ENCODE measurements at places on chromosomes 3 and 15.

DNA sequence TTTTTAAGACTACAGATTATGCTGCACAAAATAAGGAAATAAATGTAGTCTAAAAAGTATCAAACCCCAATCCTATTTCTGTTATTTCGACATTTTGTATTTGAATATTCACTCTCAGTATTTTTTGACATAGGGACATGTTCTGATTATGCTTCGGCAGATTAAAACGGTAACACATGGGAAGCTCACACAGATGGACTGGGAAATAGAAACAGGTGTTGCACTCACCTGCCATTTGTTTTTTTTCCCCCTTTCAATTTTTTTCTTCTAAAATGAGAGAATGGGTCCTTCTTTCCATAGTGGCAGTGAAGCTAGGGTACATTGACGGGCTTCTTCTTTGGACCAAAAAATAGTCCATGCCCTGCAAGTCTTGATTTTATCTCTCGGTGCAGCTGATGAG is 163.1 kb downstream of the MYRIP start:
- DNase-seq, result no peak

DNA sequence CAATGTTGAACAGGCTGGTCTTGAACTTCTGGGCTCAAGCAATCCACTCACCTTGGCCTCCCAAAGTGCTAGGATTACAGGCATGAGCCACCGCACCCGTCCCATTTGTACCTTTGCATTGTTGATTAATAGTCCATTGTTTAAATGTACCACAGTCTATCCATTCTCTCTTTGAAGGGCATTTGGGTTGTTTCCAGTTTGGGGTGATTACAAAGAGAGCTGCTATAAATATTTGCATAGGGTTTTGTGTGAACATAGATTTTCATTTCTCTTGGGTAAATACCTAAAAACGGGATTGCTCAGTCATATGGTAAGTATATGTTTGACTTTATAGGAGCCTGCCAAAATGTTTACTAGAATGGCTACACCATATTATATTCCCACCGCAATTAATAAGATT is 13.7 kb upstream of the PTPRG start:
- DNase-seq, result no peak

- DNase-seq, result no peak
These were observed 20.7 kb upstream of the LPP start for GRCh38 chr3:188133219-188133618.

GRCh38 chr15:51144021-51144532 is 49.4 kb upstream of the TNFAIP8L3 start:
- no peak for DNase-seq

DNA sequence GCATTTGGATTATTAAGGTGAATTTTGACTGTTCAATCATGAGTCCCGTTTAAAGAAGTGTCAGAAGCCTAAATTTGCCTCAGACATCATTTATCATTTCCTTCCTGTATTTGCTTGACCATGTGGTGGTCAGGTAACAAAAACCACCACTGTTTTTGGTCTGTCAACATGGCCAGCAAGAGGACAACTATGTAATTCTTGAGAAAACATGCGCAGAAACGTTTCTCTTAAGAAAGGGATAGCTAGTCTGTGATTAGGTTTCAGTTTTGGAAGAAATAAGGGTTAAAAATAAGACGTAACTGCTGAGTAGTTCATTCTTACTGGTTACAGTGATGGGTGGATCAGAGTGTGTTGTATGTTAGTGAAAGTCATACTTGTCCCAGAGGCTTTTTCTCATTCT is 204.5 kb downstream of the AKAP13 start:
- DNase-seq, result no peak

- no peak for DNase-seq
These were observed 11.0 kb upstream of the RAB7A start for GRCh38 chr3:128714887-128715491.

DNA sequence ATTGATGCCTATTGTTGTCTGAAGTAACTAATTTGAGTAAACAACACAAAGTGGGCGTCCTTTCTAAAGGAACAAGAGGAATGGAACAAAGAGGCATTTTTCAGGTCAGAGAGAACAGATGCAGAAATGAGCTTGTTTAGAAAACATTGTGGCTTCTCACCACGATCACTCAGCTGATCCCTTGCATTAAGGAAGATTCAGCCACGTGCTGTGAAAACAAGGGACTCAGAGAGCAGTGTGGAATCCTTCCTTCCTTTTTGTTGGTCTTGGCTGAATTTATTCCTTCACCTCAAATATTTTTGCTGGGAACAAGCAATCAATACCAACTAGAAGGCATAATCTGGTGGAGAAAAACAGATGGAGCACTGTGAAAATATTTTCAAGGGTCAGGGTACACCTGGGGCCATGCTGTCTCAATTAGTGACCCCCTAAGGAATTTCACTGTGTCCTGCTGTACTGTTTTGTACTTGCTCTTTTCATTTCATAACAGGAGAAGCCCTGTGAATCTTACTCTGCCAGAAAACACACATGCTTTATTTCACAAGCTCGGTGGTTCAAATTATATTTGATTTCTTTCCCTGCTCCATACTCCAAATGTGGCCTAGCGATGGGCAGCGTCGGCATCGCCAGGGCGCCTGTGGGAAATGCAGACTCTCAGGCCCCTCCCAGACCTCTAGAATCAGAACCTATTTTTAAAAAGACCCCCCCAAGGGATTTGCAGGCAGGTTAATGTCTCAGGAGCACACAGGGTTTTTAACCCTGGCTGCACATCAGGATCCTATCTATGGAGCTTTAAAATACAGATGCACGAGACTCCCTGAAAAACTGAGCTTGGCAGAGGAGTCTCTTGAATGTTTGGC is 11.6 kb upstream of the SLC6A20 start:
- DNase-seq, result no peak

DNA sequence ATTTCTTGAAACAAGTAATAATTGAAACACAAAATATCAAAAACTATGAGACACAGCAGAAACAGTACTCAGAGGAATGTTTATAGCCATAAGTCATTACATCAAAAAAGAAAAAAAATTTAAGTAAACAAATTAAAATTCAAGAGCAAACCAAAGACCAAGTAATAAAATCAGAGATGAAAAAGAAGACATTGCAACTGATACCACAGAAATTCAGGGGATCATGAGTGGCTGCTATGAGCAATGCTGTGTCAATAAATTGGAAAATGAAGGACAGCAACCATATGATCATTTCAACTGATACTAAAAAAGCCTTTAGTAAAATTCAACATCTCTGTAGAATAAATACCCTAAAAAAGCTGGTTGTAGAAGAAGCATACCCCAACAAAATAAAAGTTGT is 644.1 kb upstream of the BCHE start:
- no peak for DNase-seq

GRCh38 chr3:79817224-79817623 is 49.4 kb upstream of the ROBO1 start:
- DNase-seq, result no peak

DNA sequence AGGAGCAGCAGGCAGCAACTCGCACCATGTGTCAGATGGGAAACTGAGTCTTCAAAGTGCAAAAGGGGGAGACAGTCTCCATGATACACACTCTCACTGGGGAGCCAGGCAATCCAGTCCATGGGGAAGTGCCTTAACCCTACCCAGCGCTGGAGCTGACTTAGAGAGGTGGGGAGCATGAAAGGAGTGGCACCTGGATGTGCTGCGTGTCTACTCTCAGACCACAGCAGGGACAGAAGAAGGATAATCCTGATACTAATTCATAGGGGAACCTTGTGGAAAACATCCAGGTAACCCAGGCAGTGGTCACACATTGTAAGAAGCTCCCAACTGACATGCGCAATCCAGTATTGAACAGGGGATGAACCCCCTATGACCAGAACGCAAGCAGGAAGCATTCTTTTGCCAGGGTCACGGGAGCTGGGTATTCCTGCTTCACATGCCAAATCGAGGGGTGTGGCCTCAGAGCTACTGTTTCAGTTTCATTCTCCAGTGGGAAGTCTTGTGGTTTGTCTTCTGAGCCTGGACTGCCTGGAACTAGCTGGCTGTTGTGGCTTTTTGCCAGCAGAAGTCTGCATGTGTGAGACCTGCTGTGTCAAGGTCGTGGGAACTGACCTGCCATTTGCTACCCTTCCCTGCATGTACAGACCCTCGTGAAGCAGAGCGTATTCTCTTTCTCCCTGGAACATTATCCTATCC is 367.6 kb upstream of the NDN start:
- DNase-seq, result no peak

DNA sequence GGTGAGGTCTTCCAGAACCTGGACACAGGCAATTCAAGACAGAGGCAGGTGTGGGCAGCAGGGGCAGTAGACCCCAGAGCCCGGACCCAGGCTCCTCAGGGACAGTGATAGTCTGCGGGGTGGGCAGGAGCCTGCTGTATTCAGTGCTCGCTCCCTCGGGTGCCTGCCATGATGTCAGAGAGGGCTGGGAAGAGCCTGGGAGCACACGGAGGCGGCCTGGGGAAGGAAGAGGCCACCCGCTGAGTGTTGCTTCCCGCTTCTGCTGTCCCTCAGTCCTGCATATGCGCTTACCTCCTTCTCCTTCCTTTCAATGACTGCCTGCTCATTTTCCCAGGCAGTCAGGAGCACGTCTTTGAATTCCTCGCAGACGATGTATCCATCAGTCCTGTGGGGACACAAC is 22.8 kb downstream of the TMEM43 start:
- DNase-seq, result no peak

GRCh38 chr15:92714077-92714476 is 58.5 kb upstream of the FAM174B start:
- no peak for DNase-seq

GRCh38 chr3:69697381-69697780 is 41.9 kb upstream of the MITF start:
- DNase-seq, result no peak

DNA sequence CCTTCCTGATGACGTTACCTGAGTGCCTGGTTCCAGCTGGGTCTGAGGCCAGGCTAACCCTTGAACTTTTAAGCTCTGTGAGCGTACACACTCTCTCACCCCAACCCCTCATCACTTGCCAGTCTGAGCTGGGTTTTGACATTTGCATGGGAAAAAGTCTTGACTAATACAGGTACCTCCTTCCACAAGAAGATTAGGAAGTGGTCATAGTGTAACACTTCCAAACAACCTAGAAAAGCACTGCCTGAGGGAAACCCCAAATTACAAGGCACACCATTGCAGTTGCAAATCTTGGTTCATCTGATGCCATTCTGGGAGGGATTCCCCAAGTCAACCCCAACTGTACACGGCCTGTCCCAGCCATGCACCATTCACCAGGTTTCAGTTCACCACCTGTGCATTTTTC is 499.8 kb downstream of the FOXP1 start:
- DNase-seq, result no peak

DNA sequence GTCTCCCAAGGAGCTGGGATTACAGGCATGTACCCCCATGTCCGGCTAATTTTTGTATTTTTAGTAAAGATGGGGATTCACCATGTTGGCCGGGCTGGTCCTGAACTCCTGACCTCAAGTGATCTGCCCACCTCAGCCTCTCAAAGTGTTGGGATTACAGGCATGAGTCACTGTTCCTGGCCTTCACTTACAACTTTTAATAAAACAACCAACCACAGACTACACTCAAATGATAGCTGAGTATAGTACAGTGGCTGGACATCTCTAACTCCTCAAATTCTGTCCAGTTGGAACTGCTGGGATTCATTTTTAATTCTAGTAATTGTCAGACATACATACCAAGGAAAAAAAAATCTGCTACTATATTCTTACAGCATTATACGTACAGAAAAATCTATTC is 71.0 kb downstream of the PBRM1 start:
- DNase-seq, result no peak

- DNase-seq, result no peak
These were observed 412.9 kb upstream of the SUCLG2 start for GRCh38 chr3:68067314-68067713.

DNA sequence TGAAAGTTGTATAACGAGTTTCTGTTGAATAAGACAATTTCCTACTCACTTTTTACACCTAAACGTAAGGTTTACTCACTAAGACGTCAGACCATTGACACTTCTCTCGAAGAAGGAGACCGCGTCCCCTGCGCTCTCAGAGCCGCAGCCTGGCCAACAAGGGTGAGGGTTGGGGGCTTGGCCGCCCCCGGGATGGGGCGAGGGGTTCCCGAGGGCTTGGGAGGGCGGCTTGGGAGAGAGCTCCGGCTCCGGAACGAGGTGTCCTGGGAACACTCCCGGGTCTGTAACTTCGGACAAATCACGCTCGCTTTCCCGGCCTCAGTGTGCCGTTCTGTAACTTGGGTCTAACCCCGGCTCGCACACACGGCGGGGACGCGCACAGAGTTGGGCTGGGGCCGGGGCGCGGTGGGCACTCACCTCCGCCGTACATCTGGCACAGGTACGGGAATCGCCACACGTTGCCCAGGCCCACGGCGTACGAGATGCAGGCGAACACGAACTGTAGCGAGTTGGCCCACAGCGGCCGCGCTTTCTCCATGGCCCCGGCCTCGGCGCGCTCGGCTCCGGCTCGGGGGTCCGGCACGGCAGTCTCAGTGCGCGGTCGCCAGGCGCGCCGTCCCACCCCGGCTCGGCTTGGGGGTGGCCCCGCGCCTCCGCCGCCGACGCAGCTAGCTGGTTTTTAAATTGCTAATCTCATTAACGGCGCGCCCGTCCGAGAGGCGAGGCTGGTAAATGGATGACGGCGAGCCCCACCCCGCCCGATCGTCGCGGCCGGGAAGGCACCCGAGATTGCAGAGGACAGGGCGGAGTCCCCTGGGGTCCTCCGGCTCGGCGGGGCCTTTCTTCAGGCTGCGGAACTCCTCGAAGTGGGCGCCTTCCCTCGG is at the start of gene SLC6A20:
SLC6A20 (minus strand) TSS at position 655 of the 884 bp plus-strand sequence; CDS start at position 538, 117 bp downstream.
- DNase-seq, result no peak

DNA sequence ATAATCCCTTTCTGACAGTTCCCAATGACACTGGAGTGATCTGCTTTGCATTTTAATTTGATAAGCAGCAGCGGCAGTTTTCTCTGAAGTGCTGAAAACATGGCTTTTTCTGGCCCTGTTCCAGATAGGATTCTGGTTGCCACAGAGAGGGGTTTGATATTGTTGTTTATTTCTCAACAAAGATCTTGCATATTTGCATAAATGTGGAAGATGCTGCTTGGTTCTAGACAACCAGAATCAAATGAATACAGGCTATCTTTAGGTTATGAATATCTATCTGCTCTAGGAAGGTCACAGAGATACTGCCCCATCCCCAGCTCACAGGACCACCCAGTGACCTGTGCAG is 137.1 kb downstream of the ZNF609 start:
- DNase-seq, result no peak

GRCh38 chr15:96089405-96090058 is 241.0 kb upstream of the NR2F2 start:
- DNase-seq, result no peak

DNA sequence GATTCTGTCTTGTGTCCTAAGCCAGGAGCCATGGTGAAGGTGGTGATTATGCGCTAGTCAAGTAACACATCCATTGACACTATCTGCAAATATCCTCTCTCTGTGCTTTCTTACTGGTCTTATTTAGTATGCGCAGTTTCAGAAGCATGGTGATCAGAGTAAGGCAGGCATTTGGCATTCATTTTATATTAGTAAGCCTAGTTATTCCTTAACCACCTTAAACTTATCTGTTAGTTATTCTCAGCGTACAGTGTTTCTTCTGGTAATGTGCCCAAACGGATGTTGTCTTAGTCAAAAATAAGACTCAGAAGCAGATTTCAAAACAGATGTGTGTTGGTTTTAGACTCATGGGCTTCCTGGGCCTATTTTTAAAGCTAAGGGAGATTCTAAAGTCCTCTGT is 329.2 kb downstream of the GRM7 start:
- no peak for DNase-seq
